ENCODE measurements at places on chromosomes 2 and 18. TPM values are rescaled to one million over a fixed set of nuclear protein-coding genes. Genes with fewer than 3 reads are reported as not detected.

The PDCD1 gene
- 0.29 TPM for polyA plus RNA-seq

- DNase-seq, result no peak
These were observed 197.9 kb downstream of the EPHA4 start for GRCh38 chr2:221374234-221374633.

DNA sequence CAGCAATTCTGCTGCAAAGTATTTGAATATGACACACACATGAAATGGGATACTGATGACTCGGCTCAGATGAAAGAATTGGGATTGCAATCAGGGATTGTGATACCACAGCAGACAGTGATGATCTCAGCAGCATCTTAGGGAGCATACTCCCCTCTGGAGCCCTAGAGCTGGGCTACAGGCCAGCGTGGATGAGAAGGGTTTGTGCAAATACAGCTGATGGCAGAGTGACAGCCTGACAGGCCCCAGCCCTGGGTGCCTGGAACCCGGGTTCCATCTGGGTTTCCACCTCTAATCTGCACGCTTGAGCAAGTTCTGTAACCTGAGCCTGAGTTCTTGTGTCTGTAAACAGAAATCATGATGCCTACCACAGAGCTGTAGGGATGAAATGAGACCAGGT lies 418.0 kb downstream of the LRATD1 start:
- DNase-seq, result no peak

DNA sequence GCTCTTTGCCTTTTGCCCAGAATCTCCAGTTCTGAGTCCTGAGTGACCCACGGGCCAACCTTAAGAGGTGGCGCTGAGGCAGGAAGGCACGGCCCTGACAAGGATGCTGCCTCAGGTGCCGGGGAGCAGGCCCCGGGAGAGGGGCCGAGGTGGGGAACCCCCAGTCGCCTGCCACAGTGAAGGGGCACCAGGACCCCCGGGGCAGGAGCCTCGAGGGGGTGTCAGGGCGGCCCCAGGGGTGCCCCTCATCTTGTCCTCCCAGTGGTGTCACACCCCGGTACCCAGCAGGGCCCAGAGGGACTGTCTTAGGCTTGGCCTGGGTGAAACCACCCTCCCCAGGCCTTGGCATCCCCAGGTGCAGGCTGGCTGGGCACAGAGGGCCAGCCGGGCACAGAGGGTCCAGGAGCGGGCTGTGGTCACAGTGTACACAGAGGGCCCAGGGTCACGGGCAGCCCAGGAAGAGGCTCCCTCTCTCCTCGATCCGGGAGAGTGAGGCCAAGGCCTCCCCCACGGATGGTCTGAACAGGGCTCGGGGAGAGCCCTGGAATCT lies 1.0 kb downstream of the PDCD1 start:
- no peak for DNase-seq

The DPP10 gene
- not detected for polyA plus RNA-seq

DNA sequence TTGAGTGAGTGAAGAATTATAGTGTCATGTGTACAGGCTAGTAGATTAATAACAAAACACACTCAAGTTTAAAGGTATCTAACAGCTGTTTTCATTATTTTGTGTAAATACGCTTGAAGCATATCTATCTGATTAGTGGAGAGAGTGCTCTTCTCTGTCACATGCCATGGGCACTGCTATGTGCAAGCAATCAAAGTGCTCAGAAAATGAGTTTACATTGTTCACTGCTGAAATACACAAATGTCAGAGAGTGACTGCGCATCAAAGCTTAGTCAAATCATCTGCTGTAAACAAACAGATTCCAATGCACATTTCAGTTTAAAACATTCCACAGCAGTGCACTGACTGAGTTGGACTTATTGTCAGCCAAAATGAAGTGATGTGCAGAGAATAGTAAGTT lies 423.4 kb downstream of the ZEB2 start:
- no peak for DNase-seq

The FOXI3 gene
- polyA plus RNA-seq, result not detected

GRCh38 chr2:100647709-100648108 lies 84.9 kb downstream of the PDCL3 start:
- no peak for DNase-seq

GRCh38 chr2:42087137-42087856 lies 39.5 kb downstream of the PKDCC start:
- no peak for DNase-seq

DNA sequence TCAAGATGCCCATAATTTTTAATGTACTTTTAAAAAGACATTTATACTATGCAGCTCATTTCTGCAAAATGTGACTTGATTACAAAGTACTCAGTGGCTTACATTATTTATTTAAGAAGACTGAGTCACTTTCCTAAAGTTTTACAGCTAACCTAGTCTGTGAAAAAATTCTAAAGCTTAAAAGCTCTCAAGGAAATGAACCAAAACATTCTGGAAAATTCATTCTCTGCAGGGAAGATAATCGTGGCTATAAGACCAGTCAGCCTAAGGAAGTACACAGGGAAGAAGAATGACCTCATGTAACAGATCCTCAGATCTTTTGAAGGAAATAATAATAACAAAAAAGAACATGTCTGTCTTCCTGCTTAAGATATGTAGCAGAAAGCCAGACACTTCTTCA lies 232.1 kb upstream of the STK17B start:
- DNase-seq, result no peak

- DNase-seq, result peak; percentile 52
These were observed 2.5 kb downstream of the DLX1 start for GRCh38 chr2:172087780-172088244.

DNA sequence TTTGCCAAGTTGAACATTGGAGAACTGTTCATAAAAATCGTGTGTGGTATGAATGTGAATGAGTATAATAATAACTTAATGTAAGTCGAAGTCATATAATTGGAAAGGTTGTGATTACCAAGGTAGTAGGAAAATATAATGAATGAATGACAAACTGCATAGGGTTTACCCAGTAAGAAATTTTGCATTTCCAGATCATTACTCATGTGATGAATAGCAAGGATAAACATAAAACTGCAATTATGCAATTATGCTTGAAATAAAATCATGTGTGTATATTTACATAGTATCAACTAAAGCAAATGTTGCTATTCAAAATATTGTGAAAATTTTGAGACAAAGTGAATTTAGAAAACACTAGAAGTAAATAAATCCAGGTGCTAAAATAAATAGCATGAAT lies 1108.7 kb upstream of the TMEFF2 start:
- no peak for DNase-seq

GRCh38 chr2:105425936-105426625 lies 27.2 kb upstream of the FHL2 start:
- DNase-seq, result no peak

GRCh38 chr2:16487686-16488085 lies 177.9 kb downstream of the CYRIA start:
- no peak for DNase-seq

GRCh38 chr18:74468547-74469061 lies 11.5 kb upstream of the DIPK1C start:
- no peak for DNase-seq

- no peak for DNase-seq
These were observed 167.8 kb downstream of the CELF4 start for GRCh38 chr18:37397814-37398213.

DNA sequence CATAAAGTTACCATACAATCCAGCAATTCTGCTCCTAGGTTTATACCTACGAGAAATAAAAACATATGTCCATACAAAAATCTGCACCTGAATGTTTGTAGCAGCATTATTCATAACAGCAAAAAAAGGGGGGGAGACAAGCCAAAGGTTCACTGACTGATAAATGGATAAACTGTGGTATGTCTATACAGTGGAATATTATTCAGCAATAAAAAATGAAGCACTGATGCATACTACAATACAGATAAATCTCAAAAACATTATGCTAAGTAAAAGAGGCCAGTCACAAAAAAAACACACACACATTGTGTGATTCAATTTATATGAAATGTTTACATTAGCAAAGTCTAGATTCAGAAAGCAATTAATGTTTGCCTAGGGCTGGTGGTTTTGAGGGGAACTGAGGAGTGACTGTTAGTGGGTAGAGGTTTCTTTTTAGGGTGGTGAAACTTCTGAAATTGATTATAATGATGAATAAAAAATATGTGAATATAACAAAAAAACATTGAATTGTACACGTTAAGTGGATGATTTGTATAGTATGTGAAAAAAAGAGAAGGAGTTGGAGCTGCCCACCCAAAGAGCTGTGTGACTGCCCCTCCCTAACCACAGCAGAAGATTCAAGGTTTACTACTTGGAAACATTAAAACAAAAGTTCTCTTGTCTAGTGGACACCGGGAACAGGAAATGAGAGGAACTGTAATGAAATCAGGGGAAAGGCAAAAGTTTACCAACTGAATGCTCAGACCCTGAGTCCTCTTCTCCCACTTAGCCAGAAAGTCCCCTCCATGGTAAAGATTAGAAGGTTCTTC lies 13.4 kb downstream of the COLEC12 start:
- no peak for DNase-seq

The FSHR gene
- not detected for polyA plus RNA-seq

- DNase-seq, result no peak
These were observed 114.8 kb upstream of the SERTAD2 start for GRCh38 chr2:64768491-64769005.

The CRYGD gene
- not detected for polyA plus RNA-seq

GRCh38 chr2:218893349-218894150 lies 12.9 kb downstream of the WNT10A start:
- DNase-seq, result peak; percentile 37

DNA sequence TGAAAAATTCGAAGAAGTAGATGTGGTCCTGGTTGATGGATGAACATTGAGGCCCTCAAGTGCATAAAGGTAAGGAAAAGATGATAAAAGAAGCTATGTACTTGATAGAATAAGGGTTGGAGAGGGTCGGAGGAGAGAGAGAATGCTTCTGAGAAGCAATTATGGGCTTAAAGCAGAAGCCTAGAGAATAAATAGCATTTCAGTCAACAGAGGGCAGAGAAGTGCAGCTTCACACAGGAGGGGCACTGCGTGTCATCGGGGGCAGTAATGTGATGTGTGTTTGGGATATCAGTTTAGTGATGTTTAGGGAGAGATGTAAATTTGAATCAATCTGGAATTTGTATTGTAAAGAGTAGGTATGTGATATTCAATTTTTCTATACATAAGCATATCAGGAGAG lies 334.5 kb downstream of the PIK3C3 start:
- DNase-seq, result no peak

GRCh38 chr2:54476852-54477251 lies 20.7 kb downstream of the SPTBN1 start:
- DNase-seq, result no peak

DNA sequence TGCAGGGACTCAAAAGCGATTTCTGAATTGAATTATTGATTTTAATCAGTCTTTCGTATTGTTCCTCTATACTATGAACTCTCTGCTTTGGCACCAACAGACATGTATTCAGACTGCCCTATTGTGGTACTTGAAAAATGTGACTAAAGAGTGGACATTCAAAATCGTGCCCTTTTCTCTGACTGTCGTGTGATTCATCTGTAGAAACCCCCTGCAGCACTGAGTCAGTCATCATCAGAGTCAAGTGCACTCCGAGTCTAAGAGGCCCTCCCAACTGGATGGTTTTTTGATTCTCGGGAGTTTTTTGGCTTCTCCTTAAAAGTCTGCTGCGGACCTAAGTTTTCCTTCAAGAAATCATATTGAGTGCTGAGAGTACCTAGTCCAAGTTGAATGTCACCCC lies 96.4 kb upstream of the FOSL2 start:
- no peak for DNase-seq

GRCh38 chr2:233650981-233651380 lies 14.7 kb downstream of the UGT1A10 start:
- no peak for DNase-seq

The CIB4 gene
- polyA plus RNA-seq, result not detected

- DNase-seq, result no peak
These were observed 458.7 kb upstream of the HNRNPA3 start for GRCh38 chr2:176753752-176754474.

- no peak for DNase-seq
These were observed 99.9 kb downstream of the CPO start for GRCh38 chr2:207039225-207039624.

All from B cell (primary cell).